HS-27A (cell line): ENCODE measurements at places on chromosomes 4 and X.

DNA sequence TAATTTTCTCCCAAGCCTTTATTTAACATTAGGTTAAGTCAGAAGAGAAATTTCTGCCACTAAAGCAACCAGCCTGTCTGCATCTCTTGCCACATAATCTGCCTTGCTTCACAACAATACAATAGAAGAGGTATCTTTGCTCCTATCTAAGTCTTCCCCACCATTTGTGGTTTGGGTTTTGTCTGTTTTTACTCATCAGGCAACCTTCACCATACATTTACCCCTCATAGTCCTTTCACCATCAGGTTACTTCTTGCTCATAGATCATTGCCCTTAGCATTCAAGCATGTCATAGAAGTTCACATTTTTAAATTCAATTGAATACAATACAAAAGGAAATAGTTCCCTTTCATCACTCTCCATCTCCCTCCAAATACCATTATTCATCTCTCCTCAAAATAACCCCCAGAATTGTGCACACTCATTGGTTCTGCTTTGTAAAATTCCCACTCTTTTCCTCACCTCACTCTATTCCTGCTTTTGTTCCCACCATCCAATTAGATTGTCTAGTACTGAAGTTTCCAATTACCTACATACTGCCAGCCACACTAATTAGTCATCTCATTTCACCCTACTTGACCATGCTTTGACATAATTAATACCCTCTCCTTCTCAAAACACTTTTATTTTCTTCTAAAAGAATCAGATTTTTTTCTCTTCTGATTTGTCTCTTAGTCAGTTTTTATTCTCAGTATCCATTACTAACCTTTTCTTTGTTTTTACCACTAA, 1957.0 kb upstream of the AGA start:
- DNase-seq: no peak

GRCh38 chr4:153345012-153345981, 809 bp downstream of the MND1 start:
- peak; percentile 61 for DNase-seq

DNA sequence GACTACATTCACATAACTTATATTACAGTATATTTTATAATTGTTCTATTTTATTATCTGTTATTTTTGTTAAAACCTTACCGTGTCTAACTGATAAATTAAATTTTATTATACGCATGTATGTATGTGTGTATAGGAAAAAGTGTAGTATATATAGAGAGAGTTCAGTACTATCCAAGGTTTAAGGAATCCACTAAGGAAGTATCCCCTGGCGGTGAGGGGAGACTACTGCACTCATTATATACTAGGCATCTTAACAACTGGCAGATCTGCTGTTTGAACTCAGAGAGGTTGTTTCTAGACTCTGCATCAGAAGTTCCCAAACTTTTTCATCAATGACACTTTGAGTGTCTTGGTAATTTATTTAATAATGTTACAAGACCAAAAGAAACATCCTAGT, 70.9 kb downstream of the NDST4 start:
- DNase-seq: no peak

GRCh38 chr4:8414377-8414776, 26.1 kb downstream of the ACOX3 start:
- no peak for DNase-seq

DNA sequence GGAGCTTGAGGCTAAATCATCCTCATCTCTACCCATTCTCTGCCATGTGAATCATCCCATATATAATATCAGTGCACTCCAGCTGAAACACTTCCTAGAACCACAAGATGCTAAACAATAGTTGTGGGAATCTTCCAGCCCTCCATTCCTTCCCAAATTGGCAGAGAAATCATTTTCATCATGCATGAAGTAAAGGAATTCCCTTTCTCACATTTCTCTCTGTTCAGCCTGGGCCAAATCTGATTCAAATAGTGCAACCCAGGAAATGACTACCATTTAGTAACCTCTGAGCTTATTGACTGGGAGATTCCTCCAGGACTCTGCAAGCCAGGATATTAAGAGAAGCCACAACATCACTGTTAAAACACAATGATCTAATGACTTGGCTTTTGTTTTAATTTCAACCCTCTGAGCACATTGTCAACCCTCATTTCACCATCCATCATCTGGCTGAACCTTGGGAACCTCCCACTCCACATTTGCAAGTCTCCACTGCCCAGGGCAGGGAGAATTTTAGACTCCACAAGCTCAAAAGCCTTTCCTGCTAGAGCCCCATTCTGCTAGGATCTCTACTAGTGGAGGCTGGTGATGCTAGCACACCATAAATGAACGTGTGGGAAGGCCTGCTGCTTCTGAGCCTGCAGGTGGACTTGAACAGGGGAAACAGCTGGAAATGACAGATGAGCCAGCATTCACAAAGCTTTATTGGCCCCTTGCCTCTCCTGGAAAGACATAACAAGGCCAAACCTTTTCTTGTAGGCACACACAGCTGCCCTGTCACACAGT, 133.9 kb downstream of the TET2 start:
- no peak for DNase-seq

GRCh38 chr4:104416725-104417356, 77.9 kb downstream of the CXXC4 start:
- DNase-seq: no peak

DNA sequence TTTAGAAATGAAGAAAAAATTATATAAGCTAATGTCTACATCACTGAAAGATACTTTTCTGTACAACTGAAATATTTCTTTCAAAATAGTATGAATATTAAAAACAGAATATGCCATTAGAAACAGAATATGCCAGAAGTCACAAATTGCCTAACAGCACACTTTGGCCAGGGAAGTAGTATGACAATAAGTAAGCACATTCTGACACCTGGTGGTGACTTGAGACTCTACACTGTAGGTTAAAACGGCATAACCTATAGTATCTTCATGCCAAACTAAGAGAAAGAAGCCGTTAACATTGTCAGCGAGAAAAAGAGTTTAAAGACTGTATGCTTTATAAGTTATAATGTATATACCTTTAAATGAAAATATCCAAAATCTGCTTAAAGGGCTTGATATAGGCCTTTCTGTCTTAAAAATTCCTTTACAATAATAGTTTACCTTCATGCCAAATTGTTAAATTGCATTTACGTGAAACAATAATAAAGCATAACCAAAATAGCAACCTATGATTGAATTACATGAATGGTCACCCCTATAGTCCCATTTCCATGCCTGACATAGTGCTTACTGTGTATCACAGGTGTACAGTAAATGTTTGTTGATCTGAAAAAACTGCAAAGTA, 32.8 kb downstream of the FAM13A start:
- DNase-seq: peak; percentile 36

- no peak for DNase-seq
Measured at GRCh38 chr4:59979061-59979460, 1221.1 kb upstream of the ADGRL3 start.

DNA sequence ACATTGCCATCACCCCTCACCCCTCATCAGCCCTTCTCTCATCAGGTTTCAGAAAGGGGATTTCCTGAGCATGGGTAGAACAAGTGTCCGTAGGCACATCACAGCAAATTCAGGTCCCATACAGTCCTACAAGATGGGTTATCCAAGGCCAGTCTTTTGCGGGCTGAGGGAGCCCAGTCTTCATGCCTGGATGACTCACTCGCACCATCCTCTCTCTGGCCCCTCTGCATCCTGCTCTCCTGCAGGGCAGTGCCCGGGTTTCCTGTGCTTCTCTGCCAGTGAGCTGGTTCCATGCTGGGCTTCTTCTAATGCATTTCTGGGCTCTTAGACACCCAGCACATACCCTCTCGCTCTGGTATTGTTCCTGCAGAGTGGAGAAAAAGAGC, 7.3 kb upstream of the INTS6L start:
- no peak for DNase-seq

DNA sequence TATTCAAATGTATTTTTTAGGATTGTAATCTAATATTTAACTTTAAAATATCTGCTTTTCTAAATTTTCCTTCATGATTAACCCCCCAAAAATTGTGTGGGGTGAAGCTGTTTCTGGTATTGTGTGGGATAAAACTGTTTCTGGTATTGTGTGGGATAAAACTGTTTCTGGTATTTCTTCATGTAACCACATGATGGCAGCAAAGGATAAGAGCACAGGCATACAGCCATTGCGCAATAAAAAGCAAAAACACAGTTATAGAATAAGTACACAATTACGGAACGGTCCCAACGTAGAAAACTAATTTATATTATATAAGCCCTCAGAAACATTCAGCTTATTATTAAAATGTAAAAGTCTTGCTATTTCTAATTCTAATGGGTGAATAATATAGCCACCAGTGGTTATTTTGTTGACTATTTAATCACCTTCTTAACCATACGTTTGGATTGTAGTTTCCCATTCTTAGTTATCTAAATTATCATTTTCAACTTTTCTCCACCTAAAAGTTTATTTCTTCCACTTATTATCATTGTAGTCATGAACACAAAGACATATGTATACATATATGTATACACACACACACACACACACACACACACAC, 333.9 kb upstream of the FSTL5 start:
- no peak for DNase-seq
